ENCODE measurements at places on chromosomes 3 and 15.

DNA sequence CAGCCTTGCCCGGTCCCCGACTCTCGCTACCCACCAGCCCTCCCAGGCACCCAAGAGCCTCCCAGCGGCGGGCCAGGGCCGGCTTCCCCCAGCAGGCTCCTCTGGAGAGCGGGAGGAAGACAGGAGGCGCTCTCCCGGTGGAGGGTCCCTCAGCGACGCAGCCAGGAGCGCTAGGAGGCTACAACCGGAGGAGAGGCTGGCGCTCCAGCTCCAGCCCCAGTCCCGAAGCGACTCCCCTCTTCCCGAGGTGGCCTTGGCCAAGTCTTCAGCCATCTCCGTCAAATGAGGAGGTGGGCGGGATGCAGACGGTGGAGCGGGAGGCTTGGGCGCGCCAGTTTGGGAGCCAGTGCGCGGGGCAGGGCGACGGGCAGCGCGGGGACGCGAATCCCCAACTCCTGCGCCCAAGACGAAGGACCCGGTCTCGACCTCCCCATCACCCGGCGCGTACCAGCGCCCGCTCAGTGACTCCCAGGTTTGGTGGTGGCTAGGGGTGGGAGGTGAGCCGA, 722 bp downstream of the CHRNA3 start:
- DNase-seq = no peak

DNA sequence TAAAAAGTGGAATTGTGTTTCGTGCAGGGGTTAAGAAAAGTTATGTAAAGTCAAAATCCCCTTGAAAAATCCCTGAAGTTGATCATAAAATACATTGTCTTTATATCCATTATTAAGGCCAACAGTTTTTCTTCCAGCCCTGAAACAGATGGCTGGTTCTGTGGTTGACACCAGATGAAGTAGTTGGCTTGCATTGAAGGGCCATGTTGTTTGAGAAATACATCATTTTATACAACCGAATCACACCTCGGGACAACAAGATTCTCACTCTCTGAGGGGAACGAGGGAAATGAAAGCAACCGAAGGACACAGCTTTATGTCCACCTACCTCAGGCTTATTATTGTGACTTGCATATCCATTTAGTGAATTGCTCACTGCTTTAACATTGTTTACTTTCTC, 126.0 kb upstream of the MITF start:
- no peak for DNase-seq

DNA sequence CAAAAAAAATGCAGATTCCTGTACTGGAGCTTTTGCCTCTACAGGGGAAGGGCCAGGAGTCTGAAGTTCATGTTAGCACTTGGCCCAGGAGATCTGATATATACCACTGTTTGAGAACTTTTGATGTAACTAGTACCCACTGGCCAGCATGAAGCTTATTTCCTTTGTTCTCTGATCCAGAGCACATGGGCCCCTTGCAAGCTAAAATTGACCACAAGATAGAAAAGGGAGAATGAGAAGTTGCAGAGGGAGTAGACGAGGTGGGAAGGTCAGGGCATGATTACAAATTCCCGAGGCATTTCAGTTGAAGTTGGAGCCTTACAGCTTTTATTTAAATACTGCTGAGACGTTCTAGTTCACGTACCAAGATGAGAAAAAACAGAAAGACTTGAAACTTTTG, 28.2 kb downstream of the TGM4 start:
- DNase-seq = no peak

GRCh38 chr3:25888892-25889524, 99.1 kb downstream of the OXSM start:
- DNase-seq = no peak
